Progenitor cell of endocrine pancreas (in vitro differentiated cells): ENCODE measurements at places on chromosomes 2 and 18.

- no peak for DNase-seq
Measured at GRCh38 chr2:177363332-177363731, 29.2 kb upstream of the AGPS start.

- DNase-seq: no peak
Measured at GRCh38 chr2:119323459-119323858, 43.2 kb downstream of the C2orf76 start.

- no peak for DNase-seq
Measured at GRCh38 chr2:24785671-24786321, 7.4 kb downstream of the PTRHD1 start.

GRCh38 chr2:160334028-160334741 is 134.1 kb upstream of the ITGB6 start:
- no peak for DNase-seq

DNA sequence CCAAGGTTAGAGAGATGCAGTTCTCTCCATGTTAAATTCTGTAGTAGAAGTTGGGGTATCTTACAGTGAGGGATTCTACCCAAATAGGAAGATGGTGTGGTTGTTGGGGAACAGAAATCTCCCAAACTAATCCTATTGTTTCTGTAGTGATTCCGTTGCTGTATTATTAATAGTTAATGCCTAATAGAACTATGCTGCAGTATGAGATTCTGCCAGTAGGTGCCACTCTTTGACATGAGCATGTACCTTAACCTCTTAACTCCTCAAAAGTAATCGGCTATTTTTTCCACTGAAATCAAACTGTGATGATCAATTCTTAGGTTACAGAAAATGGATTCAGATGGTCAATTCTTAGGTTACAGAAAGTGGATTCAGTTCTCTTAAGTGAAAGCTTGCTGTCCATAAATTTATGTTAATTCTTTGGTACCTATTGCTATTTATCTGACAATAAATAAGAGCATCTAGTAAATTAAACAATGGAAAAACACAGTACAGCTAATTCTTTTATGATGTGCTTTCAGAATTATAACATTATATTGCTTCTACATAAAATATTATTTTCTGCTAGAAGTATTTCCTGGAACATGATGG is 97.9 kb upstream of the DLX2 start:
- no peak for DNase-seq

DNA sequence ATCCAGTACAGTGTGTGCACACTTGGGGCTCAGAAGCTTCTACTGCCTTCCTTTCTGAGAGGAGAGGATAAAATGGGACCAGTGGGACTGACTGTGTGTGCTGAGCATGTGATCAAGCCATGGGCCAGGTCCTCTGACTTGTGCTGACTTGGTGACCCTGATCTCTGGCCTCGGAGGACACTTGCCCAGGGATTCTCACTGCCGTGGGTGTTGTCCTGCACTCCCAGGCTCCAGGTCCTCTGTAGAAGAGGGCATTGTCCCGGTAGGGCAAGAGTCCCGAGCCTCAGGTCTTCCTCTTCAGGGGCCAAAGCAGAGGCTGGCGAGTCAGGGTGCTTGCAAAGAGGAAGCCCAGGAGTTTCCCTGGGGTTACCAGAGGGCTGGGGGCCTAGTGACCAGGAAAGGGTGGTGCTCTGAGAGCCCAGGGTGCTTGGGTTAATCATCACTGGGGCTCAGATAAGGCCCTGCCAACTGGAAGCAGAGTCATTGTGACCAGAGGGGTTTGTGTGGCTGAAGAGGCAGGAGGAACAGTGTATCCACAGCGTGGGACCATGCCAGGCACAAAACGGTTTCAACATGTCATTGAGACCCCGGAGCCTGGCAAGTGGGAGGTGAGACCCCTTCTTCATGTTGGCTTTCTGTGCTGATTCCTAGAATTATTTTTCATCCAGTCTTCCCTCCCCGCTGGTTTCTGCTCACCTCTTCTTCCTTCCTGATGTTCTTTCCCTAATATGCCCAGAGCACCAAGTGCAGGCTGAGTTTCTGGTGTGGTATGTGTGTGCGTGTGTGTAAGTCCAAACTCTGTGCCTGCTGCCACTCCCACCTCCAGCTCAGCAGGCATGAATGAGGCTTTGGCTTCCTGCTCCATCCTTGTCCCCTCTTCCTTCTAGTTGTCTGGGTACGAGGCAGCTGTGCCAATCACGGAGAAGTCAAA is at the start of gene GCKR:
GCKR (plus strand) TSS at position 483 of the 931 bp plus-strand sequence; CDS start at position 549, 66 bp downstream.
- no peak for DNase-seq

- DNase-seq: no peak
Measured at GRCh38 chr18:71209944-71210343, 921.1 kb downstream of the SOCS6 start.

DNA sequence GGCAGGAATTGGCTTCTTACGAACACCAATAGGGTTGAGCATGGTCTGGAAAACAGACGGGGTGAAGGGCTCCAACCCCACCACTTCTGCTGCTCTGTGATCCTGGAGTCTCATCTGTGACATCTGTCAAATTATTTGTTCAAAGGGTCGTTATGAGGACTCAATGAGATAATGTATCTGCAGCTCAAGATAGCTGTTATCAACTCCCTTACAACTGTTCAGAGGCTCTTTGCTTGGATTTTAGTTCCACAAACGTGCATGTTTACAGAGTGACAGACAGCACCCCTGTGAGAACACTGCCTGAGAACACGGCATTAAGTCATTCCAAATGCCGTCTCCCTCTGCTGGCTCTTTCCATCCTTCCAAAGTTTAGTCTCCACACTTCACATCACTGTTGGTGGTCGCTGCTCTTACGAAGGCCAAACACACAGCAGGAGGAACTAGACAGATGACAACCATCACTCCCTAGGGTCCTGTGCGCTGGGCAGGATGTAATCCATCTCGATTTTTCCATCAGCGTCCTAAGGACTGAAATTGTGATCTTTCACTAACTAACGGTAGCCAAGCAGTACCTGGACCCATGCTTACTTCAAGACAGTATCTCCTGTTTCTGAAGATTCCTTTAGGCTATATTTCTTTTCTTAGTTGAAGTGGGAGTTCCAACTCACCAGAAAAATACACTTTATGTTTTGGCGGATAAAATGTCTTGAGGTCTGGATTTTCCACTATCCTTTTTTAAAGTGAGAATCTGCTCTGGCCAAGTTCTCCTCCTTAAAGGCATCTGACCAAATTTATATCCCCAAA is 220.3 kb downstream of the ANAPC1 start:
- no peak for DNase-seq

DNA sequence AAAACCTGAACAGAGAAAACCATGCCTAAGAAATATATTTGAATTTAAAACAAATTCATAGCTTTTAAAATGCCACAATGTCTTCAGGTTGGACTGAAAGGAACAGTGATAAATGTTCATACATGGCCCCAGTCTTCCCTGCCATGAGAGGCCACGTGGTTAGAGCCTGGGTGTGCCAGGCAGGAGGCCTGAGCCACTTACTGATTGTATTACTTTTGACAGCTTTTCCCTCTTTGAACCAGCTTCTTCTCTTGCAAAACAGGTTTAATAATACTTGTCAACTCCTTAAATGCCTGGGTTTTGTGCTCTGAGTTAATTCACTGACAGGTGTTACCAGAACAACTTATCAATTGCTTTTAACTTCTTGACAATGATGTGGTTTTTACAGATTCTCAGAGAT is 27.0 kb downstream of the RBKS start:
- DNase-seq: no peak

- no peak for DNase-seq
Measured at GRCh38 chr2:128589681-128590080, 271.0 kb upstream of the HS6ST1 start.

- DNase-seq: no peak
Measured at GRCh38 chr2:105739944-105740530, 4.7 kb upstream of the NCK2 start.

- DNase-seq: no peak
Measured at GRCh38 chr2:71830497-71831192, 317.0 kb downstream of the CYP26B1 start.

GRCh38 chr2:27281855-27282559 is at the start of gene TRIM54:
TSS of gene TRIM54 (plus strand) at chr2:27282429. CDS start at chr2:27282732, 303 bp downstream.
- DNase-seq: no peak

DNA sequence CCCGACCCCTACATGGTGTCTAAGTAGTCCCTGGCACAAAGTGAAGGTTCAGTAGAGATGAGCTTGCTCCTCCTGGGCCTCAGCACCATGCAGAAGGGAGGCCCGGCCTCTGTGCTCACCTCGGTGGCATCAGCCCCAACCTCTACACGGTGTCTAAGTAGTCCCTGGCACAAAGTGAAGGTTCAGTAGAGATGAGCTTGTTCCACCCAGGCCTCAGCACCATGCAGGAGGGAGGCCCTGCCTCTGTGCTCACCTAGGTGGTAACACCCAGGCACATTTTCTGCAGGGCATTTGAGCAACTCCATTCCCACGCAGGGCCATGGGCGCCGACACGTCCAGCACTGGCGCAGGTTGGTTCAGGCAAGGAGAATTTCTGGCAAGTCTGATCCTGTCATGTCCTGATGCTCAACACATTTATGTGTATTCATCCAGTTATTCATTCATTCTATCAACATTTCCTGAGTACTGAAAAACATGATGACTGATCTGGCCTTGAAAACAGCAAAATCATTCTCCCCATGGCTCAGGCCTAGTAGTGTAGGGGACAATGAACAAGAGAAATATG is 408.2 kb upstream of the MYT1L start:
- no peak for DNase-seq
